ENCODE measurements at places on chromosomes 3 and 15.

DNA sequence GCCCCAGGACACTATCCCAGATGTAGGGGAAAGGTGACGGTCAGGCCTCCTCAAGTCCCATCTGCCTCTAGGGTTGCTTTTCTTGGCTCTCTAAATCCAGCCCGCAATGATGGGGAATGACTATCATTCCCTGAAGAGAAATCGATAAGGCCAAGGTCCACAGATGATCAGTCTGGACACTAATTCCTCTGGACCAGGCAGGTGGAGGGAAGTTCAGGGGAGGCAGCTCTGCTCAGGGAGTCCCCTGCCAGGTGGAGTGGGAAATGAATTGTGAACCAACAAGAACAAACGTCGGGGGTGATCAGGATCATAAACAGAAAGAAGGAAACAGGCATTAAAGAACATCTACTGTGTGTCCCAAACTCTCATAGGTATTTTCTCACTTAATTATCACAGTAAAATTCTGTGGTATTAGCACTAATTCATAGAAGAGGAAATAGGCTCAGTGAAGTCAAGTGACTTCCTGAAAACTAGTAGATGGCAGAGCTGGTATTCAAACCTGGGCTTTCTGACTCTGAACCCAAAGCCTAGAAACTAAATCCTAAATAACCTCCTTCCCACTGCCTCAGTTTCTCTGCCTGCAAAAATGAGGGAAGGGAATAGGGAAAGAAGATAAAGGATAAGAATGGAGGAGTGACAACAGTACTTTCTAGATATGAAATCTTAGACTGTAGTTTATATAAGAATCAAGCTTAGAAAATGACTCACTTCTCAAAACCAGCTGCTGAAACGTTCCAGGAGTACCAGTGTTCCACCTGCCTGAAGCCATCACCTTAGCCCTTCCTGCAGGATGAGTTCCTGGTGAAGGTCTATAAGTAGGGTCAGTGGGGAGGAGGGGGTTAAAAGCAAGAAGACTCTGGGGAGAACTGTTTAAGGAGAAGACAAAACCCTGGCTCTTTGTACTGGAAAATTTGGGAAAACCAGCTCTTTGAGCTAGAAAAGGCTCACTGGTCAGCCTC lies 7.5 kb downstream of the BMF start:
- no peak for DNase-seq

DNA sequence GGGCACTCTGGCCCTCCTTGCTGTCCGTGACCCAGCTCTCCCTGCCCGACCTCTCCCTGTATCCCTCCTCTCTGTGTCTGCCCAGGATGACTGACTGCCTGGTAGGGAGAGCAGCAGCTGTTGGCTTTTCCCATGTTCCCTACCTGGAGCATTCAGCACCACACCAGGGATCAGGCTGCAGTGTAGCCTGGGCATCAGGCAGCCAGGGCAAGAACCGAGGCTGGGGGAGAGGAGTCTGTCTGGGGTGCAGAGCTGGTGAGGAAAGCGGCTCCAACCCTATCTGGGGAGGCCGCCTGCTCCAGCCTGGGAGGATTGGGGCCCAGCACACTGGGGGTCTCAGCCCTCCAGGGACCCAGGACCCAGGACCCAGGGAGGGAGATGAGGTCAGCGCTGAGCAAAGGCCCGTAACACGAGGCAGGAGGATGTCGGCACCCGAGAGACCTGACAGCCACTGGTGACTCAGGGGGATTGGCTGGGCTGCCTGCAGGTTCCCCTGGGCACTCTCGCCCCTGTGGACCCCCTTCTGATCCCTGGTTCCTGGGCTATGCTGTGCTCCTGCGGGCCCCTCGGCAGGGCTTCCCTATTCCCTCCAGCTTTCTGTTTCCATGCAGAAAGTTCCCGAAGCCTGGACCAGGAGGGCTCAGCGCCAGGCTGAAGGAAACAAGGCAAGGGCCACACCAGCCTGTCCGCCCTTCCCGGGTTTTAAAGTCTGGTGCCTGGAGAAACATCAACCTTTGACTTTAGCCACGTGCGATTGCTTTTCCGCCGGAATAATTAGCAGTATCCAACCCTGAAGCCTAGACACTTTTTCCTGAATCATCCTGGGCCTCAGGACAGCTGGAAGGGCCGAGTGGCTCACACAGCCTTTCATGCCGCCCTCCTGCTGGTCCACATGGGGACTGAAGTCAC lies 128.2 kb upstream of the MEF2A start:
- DNase-seq, result no peak

DNA sequence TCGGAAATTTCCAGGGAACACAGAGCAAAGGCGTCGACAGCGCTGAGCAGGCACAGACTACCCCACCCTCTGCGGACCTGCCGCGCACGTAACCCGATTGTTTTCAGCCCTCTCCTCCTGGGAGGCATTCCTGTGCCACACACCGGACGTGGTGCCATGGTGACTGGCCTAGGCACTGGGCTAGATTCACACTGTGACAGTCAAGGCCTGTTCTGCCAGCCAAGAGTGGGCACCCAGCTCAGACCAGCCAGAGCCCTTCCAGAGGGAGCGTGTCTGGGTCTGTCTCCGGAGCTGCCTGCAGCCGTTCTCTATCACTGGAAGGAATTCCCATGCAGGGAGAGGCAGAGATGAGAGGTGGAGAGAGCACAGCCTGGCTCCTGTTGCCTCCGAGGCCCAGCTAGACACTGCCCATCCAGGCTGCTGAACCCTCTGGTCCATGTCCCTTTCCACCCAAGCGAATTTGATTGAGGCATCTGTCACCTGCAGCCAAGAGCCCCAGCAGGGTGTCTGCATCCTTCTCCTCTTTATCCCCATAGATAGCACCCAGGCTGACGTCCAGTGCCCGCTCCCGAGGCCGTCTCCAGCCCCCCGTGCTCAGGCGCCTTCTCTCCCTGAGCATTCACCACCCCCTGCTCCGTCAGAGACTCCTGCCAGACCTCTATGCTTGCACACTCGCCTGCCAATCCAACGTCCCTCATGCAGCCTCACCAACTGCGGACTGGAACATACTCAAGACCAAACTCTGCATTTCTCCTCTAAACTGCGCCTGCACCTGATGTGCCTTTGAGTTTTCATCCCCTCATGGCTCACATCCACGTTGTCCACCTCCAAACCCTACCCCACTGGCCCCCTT lies 267.5 kb downstream of the OCA2 start:
- DNase-seq, result no peak

- no peak for DNase-seq
Measured at GRCh38 chr15:83504365-83504764, 57.2 kb downstream of the SH3GL3 start.

- DNase-seq, result peak; percentile 92
Measured at GRCh38 chr3:18295171-18295920, 129.8 kb downstream of the SATB1 start.

DNA sequence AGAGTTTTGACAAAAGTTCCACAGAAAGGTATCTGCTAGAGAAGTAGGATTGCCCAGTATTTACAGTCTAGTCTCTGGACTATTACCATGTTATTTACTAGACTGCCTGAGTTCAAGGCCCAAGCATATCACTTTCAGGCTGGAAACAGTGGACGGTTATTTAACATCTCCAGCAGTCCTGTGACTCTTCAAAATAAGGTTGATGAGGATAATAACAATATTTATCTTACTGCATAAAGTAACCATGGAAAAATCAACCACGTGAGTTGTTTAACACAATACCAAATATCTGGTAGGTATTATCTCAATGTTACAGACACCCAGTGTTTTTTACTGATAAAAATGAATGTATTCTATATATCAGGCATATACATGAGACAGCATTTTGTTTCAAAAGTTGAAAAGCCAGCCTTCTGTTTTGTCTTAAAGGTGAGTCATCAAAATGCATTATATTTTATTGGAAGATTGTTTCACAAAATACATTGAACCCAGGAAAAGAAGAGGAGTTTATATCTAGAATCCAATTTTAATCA lies 535.8 kb downstream of the TBL1XR1 start:
- DNase-seq, result no peak

- peak; percentile 75 for DNase-seq
Measured at GRCh38 chr15:67048281-67049279, 16.8 kb upstream of the SMAD3 start.

DNA sequence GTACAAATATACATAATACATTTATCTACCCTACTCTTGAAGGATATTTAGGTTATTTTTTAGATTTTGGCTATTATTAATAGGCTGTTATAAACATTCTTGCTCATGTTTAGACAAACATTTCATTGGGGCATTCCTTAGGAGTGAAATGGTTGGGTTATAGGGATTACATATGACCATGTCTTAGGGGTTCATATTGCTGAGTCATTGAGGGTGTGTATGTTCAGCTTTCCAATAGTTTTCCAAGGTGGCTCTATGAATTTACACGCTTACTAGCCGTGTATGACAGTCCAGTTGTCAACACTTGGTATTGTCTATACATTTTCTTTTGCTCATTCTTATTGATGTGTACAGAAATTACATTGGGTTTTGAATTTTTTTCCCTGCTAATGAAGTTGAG lies 125.8 kb downstream of the OXSM start:
- no peak for DNase-seq

GRCh38 chr3:52917044-52917443 lies 19.7 kb upstream of the STIMATE start:
- DNase-seq, result no peak

DNA sequence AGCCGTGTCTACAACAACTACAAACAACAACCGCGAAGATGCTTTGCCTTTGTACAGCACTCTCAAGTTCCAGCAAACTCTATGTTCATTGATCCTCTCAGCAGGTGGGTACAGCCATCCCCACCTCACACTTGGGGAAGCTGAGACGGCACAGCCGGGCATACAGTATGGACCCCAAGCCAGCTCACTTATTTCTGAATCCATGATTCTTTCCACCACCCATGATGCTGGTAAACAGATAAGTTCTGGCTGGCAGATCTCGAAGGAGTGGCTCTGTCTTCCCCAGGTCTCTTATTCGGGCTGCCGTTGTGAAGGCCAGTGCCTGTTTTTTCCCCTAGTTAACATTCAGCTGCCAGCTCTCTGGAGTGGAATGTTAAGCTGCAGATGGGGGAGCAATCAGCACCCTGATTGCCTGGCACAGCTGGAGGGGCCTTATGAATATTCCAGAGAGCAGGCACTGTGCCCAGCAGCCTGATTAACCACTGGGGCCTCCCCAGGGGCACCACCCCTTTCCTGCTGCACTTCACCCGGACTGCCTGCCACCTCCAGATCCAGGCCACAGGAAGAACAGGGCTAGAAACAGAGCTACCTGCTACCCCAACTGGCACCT lies 73.2 kb downstream of the CORO2B start:
- no peak for DNase-seq

- no peak for DNase-seq
Measured at GRCh38 chr3:140443073-140443472, 234.8 kb upstream of the TRIM42 start.

- DNase-seq, result no peak
Measured at GRCh38 chr3:167466966-167467365, 6.9 kb downstream of the SERPINI2 start.

- DNase-seq, result no peak
Measured at GRCh38 chr3:110608566-110608965, 463.1 kb upstream of the NECTIN3 start.
